ENCODE measurements at places on chromosomes 1 and 21. TPM values are rescaled to one million over a fixed set of nuclear protein-coding genes. Genes with fewer than 3 reads are reported as not detected.

DNA sequence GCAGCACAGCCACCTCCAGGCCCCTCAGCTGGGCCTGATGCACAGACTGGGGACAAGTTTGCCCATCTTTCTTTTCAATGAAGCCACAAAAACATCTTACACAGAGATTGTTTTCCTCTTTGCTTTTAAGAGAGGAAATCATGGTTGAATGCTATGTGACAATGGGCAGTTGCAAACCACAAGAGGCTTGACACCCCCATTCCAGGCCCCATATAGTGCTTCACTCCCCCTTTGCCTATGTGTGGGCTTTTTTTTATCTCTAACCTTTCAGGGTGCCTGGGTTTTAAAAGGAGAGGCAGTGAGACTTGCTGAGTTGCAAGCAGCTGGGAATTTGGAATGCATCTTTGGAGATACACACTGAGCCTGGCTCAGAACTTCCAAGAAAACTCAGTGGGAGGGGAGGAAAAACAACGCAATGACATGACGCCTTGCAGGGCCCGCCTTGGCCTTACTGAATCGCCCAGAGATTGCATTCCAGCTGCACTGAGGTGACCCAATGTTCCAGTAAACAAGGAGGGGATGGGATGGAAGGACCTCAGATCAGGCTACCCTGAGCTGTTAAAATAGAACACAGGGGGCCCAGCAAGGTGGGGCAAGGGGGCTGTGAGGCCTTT, 145.2 kb upstream of the ZNF648 start:
- DNase-seq = no peak

GRCh38 chr1:77394166-77394565, 112.3 kb downstream of the AK5 start:
- no peak for DNase-seq

DNA sequence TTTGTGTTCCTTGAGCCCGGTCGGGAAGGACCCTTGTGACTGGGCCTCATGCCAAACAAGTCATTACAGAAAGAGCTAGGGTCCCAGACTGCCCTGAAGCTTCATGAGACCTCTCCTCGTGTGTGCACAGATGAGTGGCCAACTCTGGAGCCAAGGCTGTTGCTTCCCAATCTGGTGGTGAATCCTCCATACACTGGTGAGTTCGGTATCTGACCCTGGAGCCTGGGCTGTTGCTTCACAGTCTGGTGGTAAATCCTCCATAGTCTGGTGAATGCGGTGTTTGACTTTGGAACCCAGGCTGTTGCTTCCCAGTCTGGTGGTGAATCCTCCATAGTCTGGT, 737.8 kb downstream of the MATN1 start:
- no peak for DNase-seq

DNA sequence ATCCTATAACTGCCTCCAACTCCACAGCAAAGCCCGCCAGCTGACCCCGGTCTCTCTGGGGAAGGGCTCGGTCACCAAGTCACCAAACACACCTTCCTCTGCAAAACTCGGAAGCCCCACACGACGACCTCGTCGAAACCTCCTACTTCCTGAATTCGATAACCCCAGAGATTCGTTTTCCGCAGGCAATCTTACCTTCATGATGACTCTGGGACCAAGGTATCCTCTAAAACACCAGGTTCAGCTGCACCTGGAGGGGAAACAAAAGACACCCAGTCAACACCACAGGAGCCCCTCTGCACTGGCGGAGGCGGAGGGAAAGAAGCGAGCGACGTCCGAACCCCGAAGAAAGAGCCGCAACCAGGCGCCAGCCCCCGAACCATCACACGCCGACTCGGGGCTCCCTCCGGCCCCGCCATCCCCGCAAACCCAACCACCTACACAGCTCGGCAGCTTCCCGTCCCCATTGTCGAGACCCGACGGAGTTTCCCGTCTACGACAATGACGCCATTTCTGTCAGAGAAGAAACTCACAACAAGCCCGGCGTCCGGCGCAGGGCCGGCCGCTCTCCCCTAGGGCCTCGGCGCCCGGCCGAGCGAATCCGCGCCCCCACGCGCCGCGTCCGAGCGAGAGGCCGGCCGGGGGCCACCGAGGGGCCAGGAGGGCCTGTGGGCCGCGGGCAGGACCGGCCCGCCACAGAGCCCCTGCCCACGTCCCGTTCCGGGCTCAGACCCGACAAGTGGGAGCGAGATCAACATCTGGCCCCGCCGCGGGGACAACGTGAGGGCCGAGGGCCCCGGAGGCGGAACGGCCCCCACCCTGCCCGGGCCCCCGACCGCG, 1.0 kb downstream of the ARID4B start:
- DNase-seq = peak; percentile 42

NPR1 gene
- total RNA-seq = 57.1 TPM

FAM151A gene
- not detected for total RNA-seq

GRCh38 chr1:116794804-116795481, 40.7 kb downstream of the CD2 start:
- DNase-seq = no peak

DNA sequence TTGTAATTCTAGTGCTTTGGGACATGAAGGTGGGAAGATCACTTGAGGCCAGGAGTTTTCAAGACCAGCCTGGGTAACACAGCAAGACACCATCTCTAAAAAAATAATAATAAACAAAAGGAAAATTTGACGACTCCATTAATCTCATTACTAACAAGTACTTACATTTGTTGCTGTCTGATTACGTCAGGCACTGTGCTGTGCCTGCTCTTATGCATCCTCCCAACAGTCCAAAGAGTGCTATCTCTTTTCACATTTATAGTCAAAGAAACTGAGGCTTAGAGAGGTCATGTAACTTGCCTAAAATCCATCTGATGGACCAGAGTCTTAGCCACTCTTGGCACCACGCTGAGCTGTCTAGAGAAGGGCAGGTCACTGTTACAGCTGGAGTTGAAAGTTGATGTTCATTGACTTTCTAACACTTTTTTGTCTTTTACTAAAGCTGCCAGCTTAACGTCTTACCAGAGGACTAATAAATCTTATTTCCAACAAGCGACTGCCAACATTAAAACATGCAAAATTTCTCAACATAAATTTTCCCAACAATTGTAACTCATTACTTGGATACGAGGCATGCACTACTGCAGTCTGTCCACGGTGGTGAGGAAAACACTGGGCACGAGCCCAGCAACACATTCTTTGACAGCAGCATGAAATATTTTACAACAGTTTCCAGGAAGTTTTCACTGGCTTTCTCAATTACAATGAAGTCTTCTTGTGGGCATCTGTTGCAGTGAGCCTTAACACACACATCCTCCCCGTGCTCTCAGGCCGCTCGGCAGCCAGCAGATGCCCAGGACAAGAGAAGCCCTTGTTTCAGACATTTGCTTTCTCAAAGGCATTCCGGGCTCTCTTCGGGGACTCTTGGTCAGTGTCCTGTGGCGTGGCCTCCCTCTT, 262.9 kb upstream of the PROX1 start:
- DNase-seq = no peak

HHIPL2 gene
- total RNA-seq = 0.62 TPM

DNA sequence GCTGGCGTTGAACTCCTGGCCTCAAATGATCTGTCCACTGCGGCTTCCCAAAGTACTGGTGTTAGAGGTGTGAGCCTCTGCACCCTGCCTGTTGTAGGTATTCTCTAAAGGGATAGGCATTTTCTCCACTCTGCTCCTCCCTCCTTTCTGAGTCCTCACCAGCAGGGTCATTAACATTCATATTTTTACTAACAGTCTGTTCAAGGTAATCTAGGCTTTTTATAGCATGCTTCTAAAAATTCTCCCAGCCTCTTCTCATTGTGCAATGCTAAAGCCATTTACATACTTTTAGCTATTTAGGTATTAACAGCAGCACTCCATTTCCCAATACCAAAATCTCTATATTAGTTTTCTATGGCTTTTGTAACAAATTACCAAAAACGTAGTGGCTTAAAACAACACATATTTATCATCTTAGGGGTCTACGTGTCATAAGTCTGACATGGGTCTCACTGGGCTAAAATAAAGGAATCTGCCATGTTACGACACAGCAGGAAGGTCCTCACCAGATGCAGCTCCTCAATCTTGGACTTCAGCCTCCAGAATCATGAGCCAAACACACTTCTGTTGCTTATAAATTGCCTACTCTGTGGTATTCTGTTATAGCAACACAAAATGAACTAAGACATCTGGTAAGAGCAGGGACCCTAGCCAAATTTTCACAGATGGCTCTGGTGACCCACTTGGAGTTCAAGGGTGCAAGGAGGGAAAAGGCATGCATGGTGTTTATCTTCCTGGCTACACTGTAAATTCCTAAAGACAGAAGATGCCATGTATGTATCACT, 2.9 kb upstream of the SLC2A7 start:
- DNase-seq = no peak

- DNase-seq = no peak
These were observed 32.0 kb downstream of the TMEM53 start for GRCh38 chr1:44642255-44642654.

DNA sequence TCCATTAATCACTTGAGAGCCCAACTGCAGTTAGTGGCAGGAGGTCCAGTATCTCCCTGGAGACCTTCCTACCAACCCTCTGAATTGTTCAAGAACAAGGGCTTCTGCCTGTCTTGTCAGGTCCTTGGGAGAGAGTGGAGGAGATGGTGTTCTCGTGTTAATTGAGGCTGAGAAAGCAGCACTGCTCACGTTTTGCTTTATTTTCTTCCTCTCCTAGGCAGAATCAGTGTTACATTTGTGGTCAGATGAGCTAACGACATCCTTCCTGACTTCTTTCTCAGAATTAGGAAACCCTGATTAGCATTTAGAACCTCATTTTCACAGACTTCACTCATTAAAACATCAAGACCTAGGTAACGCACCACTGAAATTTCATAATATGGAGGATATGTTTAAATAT, 26.4 kb upstream of the LRIG2 start:
- no peak for DNase-seq

DNA sequence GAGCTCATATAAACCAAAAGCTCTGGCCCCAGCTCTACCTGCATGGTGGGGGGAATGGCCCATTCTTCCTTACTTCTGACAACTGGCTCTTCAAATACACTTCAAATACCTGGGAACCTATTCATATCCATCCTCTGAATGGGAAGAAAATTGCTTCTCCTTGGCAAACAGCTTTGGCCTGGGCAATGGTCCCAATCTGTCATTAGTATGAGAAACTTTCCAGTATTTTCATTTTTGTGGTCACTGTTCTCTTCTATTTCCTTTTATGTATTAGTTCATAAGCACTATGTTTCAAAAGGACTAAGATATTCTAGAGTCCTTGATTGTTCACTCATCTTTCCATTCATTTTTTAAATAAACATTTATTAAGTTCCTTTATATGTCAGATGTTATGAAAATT, 5.2 kb upstream of the HSD3B2 start:
- no peak for DNase-seq

ABCG1 gene
- total RNA-seq = 48.9 TPM

GRCh38 chr1:36709869-36710481, 227.3 kb upstream of the CSF3R start:
- no peak for DNase-seq

TMEM59 gene
- total RNA-seq = 195 TPM

CFAP74 gene
- total RNA-seq = not detected

DNA sequence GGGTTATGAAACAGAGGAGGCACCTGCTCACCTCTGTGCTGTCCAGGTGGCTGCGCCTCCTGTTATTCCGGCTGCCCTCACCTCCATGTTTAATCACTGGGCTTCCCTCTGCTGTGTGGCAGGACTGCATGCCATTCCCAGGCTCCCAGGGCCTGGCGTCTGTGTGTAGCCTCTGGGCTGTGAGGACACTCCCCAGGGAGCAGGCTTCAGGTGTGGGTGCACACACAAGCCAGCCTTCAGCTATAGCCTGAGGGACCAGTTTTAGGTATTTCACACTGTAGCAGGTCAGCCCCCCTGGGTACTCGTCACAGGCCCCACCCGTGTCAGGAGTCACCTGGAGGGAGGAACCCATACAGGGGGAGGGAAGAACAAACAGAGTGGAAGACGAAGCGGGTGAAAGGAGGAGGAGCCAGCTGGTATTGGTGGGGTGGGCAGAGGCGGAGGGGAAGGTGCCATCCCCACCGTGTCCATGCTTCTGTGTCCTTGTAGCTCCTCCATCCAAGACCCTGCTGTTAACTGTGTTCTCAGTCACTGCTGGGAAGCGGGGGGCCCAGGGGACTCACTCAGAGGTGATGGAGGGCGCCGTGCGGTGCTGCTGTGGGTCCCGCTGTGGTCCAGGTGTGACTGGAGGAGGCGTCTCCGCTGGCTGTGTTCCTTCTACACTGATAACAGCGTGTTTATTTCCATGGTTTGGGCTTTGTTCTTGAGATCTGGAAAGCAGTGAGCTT, 158.6 kb downstream of the PGBD5 start:
- DNase-seq = no peak

GRCh38 chr1:211731456-211732292, 56.3 kb upstream of the NEK2 start:
- no peak for DNase-seq

Data from endothelial cell (in vitro differentiated cells).